Cardiac fibroblast (primary cell): ENCODE measurements at places on chromosomes 16 and 17.

GRCh38 chr17:63571632-63572310 is 21.5 kb downstream of the DCAF7 start:
- DNase-seq, result peak; percentile 43

DNA sequence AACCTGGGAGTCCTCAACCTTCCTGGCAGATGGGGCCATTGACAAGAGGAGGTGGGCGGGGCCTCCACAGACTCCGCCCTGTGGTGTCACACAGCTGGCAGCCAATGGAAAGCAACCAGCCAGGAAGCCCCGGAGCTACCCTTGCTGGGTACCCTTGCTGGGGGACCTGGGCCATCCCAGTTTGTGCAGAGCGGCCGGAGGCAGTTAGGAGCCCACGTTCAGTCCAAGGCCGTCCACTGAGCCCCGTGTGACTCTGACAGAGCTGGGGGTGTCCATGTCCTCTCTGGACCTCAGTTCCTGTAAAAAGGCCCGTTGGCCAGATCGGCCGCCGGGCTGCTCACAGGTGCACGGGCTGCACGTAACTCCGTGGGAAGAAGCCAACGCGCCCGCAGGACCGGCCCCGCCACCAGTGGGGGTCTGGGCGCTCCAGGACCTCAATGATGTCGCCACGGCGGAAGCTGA is 17.1 kb upstream of the FAM83G start:
- DNase-seq, result no peak

GRCh38 chr17:67751101-67752074 is 33.7 kb downstream of the NOL11 start:
- no peak for DNase-seq

GRCh38 chr16:23013484-23013883 is 135.8 kb downstream of the USP31 start:
- no peak for DNase-seq

- no peak for DNase-seq
Measured at GRCh38 chr17:78609191-78609641, 32.0 kb upstream of the DNAH17 start.

- no peak for DNase-seq
Measured at GRCh38 chr16:86995456-86995855, 321.7 kb downstream of the C16orf95 start.

DNA sequence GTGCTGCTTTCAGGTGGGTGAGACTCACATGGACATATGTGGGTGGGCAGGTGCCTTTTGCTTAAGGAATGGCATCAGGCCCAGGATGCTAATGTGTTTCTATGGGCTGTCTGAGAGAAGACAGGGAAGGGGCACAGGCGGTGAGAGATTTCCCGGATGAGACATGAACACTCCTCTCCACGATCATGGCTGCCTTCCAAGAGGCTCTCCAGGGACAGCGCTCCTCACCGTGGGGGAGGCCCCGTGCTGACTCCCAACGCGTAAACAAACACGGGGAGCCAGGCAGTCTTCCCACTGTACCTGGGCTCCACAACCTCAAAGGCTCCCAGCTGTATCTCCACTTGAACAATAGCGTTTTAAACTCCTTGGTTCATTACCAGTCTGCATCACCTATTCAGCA is 42.8 kb downstream of the CDK5R1 start:
- DNase-seq, result peak; percentile 14

GRCh38 chr17:60989846-60990245 is 312.2 kb downstream of the BCAS3 start:
- no peak for DNase-seq

DNA sequence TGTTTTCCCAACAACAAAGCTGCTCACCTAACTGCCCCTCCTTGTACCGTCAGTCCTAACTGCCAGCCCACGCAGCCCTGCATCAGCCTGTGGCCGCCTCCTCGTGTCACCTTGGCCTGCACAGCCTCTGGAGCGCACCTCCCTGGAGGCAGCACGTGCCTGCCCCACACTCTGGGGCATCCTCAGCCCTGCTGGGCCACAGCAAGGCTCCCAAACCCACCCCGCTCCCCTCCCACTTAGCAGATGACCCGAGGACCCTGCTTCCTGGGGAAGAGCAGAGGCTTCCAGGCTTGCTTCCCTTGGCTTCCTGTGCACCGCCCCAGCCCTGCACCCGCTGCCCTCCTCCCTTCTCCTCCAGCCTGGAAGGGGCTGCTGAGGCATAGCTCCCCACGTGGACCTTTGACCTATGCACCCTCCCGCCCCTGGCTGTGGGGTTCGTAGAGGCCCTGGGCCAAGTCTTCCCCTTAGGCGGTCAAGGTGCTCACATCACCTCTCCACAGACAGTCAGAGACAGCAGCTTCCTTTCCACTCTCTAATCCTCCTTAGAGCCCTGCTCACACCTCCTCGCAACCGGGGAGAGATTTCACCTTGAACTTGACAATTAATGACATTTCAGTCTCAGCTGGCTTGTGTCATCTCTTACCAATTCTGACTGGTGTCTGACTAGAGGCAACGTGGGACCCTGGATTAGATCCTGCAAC is 115.0 kb downstream of the MGAT5B start:
- DNase-seq, result no peak

- no peak for DNase-seq
Measured at GRCh38 chr17:56326001-56326359, 172.7 kb downstream of the ANKFN1 start.

- DNase-seq, result no peak
Measured at GRCh38 chr16:30397056-30397455, 1.8 kb downstream of the ZNF48 start.
